RWPE1 (cell line): ENCODE measurements at places on chromosomes 3 and 15.

DNA sequence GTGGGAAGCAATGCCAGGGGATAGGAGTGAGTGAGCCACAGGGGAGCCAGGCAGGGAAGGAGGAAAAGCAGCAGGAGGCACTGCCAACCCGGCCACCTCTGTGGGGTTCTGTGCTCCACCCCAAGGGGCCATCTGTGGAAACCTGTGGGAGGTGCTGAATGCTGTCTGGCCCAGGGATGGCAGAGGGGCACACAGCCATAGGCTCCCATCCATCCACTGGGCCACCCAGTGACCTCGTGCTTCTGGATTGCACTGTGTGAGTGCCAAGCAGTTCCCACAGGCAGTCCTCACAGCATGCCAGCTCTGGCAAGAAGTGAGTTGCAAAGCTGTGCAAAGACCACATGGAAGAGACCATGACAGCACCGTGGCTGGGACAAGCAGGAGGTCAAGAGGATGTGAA is 27.5 kb downstream of the DNAJB8 start:
- DNase-seq = no peak

- DNase-seq = no peak
Observed at GRCh38 chr3:5202222-5202621, 14.7 kb downstream of the EDEM1 start.

DNA sequence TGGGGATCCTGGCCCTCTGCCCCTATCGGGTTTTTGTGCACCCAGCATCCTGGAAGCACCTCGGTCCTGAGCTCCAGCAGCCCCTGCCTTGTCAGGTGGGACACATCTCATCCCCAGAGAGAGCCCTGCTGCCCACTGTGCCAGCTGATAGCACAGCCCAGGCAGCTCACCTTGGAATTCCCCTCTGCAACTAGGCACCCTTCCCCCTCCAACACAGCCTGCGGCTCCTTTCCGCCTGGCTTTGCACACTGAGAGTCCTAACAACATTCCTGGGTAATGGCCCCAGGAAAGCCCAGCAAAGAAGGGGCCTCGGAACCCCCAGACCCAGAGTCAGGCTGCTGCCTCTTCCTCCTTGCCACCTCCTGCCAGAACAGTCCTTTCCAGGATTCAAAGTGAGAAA is 5.9 kb downstream of the HCN4 start:
- no peak for DNase-seq

GRCh38 chr15:89628806-89629715 is 26.2 kb downstream of the KIF7 start:
- no peak for DNase-seq

DNA sequence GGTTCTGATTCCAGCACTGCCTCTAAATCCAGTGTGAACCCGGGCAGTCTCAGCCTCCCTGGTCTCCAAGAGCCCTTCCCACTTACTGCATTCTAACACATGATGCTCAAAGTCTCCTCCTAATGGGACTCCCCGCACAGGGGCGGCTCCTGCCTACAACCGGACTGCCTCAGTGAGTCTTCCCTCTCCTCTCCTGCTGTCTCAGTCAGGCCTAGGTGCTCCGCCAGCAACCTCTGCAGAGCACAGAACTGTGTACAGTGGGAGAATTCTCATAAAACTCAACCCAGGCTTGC is 28.9 kb downstream of the TBC1D2B start:
- no peak for DNase-seq

DNA sequence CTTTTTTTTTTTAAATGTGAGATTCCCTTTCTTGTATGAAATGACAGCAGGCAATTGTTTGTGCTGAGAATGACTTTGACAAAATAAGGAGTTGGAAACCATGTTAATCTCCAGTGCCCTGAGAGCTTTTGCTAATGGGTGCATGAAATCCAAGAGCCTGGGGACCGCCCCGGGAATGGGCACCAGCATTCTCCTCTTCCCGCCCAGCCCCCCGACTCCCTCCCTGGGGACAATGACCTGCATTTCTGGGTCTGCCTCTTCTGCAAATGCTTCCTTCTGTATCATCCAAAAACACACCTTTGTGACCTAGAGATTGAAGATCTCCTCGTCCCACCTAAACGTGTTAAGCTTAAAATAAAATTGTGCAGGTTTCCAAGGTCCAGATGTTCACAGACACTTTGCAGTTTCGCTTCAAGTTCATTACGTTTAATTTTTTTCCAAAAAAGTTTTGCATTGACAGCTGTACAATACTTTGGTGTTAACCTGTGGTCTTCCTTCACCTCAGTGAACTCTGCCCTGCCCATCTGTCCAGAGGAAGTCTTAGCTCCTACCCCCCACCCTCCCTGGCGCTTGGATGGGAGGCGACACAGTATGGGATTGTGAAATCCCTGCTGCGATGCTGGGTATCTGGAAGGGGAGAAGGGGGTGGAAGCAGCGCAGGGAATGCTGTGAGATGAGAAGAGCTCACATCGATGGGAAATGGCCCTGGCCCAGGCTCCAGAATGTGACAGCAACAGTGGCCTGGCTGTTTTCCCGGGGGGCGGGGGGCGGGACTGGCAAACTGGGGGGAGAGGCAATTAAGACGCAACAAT is 50.1 kb downstream of the TLE3 start:
- DNase-seq = no peak

DNA sequence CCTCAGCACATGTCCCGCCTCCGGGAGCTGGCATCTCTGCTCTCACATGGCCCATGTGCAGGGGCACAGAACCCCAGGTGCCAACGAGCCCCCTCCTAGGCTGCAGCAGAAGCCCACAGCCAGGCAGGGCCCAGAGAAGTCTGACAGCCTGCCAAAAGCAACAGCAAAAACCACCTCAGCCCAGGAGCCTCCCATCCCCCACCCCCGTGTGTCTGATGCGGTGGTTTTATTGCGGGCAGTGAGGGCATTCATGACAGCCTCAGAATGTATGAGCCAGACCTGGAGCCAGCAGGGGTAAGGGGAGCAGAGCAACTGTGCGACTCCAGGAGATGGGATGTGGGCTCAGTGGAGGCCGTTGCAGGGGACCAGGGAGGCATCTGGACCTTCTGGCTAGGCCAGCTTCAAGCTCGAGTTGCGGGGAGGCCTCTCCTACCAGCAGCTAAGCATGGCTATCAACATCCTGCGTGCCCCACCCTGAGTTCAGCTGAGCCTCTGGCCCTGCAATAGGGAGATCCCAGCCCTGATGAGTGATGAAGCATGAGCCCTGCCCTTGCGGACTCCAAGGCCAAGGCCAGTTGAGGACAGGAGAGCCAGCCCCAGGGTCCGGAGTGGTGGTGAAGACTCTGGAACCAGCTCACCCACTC is 52.5 kb downstream of the CYP11A1 start:
- no peak for DNase-seq

DNA sequence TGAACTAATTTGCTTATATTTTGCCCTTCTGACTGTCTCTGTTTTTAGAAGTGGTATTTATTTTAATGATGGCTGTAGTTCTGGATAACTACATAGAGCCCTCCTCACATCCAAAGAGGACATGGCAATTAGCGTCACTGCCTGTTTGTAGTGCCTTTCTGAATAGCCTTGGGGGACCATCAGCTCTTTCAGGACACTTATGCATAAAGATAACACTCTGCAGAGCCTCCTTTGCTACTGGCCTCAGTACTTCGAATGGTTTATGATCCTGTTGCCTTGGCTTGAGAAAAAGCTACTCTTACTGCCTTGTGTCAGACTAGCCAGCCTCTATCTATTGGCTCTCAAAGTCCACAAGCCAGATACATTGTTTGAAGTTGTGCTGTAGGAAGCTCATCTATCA is 105.4 kb upstream of the SPRED1 start:
- no peak for DNase-seq

DNA sequence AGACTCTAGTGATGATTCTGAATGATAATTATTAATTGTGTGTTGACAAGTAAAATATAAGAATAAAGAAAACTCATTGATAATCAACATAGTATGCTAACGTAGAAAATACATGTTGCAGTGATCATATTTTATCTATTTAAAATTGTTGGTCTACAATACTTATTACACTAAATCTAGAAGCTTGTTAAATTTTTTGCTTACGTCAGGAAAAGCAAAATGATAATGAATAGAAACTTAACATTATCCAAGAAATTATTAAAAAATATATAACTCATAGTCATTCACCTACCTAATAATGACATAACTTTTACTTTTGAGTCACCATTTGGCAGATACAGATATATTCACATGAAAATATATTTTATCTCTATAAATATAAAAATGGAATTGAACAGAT is 984.1 kb downstream of the PLOD2 start:
- DNase-seq = no peak

DNA sequence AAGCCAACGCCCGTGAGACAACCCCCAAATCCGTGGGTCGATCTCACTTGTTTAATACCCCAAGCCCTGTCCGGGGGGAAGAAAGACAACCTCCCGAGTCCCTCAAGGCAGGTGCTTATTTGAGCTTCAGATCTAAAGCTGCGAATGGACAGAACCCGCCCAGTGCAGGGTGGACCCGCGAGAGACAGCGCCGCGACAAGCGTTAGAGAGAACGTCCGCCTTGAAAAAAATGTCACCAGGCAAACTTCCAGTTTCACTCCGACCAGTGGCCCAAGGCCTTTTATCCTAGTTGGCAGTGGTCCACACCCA is 740 bp upstream of the OXSR1 start:
- DNase-seq = no peak

DNA sequence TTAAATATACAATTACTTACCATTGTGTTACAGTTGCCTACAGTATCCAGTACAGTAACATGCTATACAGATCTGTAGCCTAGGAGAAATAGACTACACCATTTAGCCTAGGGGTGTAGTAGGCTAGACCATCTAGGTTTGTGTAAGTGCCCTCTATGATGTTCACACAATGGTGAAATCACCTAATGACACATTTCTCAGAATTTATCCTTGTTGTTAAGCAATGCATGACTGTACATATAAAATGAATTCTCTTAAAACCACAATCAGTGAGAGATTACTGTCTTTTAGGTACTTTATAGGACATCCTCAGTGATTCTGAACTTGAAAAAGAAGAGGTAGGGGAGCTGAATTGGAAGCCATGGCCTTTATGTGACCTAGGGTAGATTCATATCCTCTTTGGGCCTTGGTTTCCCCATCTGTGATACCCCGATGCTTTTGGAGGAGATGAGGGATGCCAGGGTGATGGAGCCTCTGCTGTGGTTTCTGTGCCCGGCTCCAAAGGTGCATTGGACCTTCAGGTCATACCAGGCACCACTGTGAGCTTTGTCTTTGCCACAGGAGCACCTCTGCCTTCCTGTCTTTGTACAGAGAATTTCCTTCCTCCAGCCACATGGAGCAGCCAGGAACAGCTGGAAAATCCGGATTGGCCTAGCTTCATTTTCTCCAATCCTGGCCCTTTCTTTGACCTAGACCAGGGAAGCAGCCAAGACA is 51.9 kb upstream of the FLNB start:
- no peak for DNase-seq

- no peak for DNase-seq
Observed at GRCh38 chr3:172274906-172275305, 173.3 kb downstream of the GHSR start.

DNA sequence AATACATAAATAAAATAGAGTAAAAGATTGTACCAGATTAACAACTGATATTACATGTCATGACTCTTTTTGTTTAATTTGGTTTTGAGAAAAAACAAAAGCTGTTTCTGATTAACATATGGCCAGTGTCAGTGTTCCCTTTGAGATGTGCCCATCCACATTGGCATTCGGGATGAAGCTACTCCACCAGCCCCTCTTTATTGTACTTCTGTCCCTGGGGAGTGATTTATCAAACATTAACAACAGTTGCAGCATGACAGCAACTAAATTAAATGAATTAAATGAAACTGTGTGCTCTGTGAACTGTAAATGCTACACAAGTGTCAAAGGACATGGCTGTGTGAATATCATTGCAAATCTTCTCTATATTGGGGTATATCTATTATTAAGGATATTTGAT is 25.9 kb upstream of the MTMR10 start:
- no peak for DNase-seq

DNA sequence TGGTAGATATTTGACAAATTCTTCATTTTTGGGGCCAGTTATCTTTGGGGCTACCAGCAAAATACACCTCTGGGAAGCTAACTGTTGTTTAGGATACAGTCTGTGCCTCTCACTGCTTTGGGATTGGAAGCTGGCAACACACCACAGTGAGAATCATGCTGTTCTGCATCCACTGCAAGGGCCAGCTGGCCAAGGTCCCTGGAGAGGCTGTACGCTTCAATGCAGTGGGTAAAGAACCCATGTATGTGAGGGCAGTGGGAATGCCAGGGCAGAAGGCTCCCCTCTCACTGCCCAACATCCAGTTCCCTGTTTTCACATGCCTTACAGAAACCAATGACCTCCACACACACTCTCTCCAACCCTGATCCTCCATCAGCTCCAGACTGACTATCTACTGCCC is 20.1 kb downstream of the ZDHHC3 start:
- DNase-seq = no peak

DNA sequence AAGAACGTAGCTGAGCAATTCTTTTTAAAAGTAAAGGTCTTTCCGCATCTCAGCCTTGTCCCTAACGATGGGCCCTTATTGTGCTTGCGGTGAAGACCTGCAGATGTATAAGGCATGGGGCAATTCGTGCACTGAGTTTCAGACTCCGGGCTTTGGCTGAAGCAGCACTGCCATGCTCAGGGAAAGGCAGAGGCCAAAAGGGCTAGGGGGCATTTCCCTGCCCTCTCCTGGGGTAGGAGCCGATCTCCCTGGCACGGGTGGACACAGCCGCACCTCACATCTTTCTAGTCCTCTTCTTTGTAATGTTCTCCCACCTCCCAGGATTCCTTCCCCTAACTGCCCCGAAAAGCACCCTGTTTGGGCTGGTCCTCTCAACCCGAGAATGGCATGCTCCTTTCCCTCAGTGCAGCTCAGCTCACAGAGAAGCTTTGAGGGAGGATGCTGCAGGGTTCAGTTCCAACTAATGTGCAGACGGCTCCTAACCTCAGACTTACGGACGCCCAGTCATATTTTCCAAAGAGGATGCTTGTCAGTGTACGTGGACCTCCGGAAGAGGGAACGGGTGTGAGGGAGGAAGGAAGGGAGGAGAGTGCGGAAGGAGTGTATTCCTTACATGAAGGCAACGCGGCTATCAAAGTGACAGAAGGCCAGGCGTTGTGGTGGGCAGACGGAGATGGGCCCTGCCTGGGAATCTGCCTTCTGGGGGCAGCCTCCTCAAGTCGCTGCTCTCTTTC is 61.2 kb downstream of the SYNM start:
- no peak for DNase-seq

GRCh38 chr3:22746221-22746620 is 456.9 kb upstream of the UBE2E2 start:
- no peak for DNase-seq

DNA sequence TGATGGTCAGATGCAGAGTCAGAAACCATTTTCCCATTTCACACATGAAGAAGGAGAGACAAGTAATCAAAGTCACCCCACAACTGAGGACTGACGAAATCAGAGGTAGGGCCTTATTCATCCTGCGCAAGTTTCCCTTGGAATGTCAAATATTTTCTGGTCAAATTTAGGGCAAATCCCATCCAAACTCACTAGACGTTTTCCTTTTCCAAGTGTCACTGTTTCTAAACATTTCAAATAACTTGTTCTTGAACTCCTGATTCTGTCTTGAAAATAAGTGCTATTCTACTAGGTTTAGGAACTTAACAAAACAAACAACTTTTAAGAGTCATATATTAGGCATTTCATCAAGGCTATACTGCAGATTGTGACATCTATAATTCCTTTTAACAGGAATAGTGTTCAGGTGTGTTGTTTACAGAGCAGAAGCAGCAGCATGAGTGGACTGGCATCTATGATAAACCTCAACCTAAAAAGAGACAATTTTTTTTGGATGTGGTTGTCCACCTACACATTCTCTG is 40.7 kb downstream of the SUMF1 start:
- no peak for DNase-seq
